Activated B cell treated with CpG ODN at 0.5 μM for 24 hours (primary cell): ENCODE measurements at places on chromosomes 4 and X. TPM values are rescaled to one million over a fixed set of nuclear protein-coding genes. Genes with fewer than 3 reads are reported as not detected.

UGT8 gene
- 12.9 and 20.0 TPM in 2 replicates for total RNA-seq

SPARCL1 gene
- total RNA-seq: not detected in 2 replicates

DNA sequence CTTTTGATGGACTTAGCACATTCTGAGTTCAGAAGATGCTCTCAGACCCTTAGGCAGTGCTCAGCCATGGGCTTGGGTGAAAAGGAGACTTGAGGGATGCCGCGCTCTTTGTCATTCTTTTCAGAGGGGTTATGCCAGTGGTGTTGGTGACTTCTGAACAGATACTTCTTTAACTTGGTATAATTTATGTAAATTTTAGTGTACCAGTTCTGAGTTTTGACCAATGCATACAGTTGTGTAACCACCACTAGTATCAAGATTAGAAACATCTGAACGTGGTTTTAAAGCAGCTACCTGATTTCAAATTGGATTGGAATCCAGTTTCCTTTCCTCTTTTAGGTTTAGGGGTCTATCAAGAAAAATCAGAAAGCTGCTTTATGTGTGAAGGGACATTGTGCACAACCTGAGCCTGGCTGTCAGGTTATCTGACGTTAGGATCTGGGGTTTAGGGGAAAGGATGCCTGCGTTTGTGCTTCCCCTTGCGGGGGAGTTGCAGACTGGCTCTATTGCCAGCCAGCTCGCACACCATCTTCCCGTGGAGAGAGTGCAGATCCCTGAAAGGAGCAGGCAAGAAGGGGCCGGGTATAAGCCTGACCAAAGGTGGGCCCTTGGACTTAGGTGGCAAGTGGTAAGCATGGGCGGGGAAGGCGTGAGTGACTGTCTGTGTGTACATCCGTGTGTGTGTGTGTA is 19.0 kb downstream of the SMS start:
- no peak for DNase-seq

DNA sequence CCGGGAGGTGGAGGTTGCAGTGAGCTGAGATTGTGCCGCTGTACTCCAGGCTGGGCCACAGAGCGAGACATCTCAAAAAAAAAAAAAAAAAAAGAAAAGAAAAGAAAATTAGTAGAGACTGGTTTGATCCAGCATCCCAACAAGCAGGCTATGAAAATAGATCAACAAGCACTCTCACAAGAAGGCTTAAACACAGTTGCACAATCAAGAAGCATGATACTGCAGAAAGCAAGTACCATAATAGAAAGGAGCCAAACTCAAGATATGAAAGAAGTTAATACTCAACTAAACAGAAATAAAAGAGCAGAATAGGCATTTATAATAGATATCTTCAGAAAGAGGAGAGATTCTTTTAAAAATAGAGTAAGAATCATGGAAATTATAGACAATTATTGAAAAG is 10.6 kb downstream of the TLR6 start:
- DNase-seq: no peak

DNA sequence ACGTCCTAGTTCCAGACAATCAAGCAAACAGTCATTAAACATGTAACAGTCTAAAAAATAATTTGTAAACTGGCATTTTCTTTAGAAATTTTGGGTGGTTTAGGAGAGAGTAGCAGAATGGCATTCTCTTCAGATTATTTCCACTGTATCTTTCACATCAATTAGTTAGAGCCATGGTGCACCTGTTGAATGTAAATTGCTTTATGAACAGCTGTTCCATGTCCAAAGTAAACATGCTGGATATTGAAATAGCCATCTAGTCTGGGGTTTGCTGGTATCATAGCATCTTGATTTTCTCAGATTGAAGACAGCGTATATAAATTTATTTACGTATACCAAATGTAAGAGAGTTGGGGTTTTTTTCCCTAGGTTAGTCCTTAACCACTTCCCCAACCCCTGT is 143.6 kb downstream of the RCHY1 start:
- DNase-seq: no peak

DNA sequence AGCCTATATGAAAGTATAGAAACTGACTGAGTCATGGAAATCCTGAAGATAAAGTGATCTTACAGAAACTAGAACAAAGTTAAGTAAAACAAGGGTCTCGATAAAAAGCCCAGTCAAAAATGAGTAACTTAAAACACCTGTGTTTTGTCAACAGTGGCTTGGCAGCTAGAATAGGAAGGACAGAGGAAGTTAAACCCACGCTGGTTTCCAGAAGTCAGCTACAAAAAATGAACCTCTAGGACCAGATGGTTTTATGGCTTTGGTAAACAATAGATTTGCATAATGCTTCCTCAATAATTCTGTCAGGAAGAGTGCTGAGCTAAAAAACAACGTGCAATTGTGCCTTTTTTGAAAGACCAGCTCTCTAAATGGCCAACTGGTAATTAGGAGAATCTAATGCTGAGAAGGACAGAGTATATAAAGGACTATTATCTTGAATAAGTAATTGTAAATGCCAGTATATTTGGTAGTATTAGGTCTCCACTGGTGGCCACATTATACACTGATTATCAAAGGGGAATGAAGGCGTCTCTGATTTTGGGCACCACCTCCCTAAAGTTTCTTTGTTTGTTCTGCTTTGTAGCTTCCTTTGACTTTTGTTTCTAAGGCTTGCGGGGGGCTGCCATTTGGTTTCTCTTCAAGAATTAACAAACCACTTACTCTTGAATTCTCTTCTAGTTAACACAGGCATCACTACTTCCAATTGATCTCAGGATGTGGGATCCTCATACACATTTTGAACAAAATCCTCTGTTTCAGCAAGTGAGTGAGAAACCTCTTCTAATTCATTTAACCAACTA is 72.2 kb upstream of the PPP3CA start:
- no peak for DNase-seq

- DNase-seq: no peak
Observed at GRCh38 chrX:138986866-138987265, 275.3 kb upstream of the FGF13 start.
